ENCODE measurements at places on chromosomes 3 and 15.

- no peak for DNase-seq
These were observed 1.4 kb downstream of the AEN start for GRCh38 chr15:88622605-88622975.

- DNase-seq: no peak
These were observed 310.2 kb upstream of the PPP2R3A start for GRCh38 chr3:135655328-135655727.

- DNase-seq: no peak
These were observed 676.8 kb upstream of the UBE2E2 start for GRCh38 chr3:22526266-22526837.

DNA sequence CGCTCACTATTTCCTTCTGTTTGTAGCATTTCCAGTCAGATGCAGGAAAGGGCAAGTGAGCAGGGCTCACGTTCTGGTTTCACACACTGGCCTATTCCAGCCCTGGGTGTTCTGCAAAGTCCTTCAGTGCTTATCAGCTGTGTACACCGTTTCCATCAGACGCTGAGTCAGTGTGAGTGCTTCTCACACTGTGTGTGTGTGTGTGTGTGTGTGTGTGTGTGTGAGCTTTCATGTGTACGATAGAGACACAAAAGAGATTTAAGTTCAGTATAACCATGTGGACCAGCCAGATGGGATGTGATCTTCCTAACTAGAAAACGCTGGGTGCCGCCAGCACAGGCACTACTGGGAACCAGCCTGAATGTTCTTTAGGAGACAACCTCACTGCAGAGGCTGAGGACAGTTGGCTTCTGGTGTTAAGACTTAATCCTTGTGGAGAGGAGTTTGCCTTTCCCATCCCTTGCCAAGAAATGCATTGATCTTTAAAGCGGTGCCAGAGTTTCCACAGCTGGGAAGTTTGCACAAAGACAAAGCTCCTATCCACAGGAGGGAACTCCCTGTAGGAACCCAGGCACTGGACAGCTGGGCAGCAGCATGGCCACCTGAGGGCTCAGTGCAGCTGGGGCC, 3.9 kb upstream of the CHSY1 start:
- peak; percentile 97 for DNase-seq

- peak; percentile 92 for DNase-seq
These were observed 54.7 kb downstream of the LRRC28 start for GRCh38 chr15:99305761-99306505.

DNA sequence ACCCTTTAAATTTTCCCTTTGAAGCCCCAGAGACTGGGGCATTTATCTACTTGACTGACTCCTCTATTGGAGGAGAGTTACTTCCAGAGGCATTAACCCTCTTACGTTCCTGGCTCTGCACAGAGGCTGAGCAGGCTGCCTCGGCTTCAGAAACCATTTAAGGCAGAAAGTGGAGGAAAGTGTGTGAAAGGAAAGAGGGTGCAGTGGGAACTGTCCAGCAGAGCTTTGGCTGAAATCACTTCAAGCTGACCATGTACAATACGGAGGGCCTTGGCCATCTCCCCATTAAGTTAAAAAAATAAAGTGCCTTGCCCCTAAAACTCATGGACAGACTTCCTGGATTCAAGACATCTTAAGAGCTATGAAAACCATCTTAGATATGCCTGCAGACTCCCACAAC, 238.7 kb downstream of the SV2B start:
- no peak for DNase-seq

DNA sequence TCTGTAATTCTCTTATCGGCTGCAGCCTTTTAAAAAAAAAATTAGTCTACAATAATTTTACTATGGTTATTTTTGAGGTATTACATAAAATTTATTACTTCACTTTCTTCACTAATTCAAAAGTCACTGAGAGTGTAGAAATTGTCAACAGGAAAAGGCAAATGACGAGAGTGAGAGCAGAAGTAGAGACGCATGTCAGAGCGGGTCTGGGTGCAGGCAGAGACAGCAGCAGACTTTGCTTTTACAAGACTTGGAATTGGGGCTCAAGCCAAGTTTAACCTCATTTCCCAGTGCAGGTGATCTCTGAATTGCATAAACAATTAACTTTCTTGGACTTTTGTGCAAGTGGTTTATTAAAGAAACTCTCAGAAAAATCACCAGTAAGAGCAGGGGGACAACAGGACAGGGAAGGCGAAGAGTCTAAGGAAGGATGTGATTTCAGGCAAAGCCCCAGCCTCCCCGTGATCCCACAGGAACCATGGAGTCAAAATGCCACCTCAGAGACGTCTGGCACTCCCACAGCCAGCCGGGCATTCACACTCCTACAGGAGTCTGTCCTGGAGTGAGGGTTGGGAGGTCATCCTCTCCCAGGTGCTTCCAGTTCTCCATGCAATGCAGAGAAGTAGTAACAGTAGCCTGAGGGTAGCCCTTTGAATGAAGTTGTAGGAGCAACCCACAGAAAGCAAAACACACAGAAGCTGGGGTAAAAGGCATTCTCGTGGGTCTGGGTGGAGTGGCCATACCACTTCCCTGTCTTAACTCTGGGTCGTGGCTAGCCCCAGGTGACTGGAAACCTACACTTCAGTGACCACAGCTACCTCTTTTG, 274.0 kb upstream of the TGFBR2 start:
- DNase-seq: no peak

DNA sequence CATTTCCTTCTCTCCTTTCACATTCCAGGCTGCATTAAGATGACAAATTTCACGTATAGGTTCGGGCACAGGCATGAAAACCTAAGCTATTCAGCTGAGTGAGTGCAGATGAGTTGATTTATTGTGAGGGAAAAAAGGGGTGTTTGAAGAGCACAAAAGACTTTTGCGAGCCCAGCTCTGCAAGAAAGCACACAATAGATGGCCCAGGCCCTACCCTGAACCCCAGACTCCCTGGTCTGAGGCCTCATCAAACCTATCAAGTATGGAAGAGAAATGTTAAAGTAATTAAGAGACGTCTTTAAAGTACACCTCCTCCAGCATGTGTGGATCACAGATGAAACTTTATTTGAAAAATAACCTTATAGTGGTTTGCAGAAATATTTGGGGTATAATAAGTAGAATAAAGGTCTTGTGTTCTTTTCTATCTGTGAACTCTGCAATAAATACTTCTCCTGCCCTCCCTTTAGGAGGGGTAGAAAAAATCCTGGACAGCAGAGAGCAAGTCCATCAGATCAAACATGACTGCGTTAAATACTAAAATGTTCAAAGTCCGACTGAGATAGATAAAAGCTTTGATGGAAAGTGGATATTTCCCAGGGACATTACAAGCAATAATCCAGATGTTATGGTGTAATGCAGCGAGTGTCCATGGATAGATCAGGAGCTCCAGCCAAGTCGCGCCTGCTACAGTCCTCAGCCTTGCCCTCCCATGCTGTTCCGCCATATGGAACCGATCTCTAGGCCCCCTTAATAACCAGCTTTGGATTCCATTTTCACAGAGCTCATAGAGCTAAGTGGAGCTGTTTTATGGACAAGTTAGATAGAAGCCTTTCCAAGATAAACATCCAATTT, 121.5 kb downstream of the MCTP2 start:
- DNase-seq: no peak

DNA sequence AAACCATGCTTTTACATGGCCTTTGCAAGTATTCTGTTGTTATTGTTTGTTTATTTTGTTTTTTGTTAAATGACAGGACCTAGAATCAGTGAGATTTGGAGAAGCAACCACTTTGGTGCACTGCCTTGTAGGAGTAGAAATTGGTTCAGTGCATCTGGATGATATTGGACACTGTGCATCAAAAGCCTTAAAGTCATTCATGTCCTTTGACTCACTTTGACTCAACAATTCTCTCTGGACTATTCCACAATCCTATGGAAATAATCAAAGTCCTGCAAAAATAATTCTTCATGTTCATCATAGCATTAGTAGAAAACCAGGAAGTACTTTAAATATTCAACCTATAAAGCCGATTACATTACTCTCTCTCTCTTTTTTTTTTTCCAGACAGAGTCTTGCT, 224.8 kb downstream of the ABHD5 start:
- no peak for DNase-seq

DNA sequence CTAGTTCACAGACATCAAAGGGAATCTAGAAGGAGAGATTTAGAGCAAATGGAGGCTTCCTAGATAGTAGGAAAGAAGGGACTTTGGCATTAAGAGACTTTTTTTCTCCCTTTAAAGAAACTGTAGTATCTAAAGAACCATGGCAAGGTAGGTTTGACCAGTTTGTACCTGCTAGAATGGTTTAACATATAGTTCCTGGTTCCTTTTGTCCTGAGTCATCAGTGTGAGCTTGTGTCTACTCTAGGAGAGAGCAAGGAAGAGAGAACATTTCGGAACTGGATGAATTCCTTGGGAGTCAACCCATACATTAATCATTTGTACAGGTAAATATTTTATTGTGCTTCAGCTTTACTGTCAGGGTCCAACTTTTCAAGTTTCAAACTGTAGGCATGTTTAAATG, 29.6 kb upstream of the TRPC1 start:
- DNase-seq: no peak

DNA sequence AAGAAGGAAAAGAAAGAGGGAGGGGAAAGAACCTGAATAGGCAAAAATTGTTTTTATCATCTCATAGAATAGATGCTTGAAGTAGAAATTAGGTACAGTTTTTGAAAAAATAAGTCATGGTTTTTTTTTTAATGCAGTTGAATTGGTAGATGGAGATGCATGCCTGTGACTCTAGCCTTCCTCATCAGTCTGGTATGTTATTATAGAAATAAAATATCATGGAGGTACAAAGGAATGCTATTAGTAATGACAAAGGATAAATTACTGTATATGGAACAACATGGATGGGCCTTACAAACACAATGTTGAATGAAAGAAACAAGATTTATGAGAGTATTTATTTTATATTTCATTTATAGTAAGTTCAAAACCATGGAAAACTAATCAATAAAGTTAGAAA, 162.4 kb upstream of the GALNT15 start:
- DNase-seq: no peak

DNA sequence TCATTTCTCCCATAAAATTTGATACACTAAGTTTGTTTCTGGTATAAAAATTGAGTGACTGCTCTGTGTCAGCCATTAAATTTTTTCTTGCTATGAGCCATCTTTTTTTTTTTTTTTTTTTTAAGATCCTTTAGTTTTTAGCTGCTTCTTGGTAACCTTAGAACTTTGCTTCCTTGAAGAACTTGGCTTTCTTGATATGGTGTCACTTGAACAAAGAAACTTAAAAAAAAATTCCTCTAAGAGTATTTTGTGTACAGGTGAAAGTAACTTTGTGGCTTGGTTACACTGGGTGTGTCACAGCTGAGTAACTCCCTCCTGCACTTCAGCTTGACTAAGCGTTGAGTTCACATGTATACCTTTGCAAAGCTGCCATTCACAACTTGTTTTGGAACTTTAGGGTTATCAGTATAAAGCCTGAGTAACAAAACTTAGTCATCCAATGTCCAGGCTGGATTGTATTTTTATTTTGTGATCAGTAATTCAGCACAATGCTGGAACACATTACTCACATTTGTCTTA, 6.5 kb downstream of the CHD2 start:
- no peak for DNase-seq

- DNase-seq: no peak
These were observed 197.1 kb downstream of the ITPR1 start for GRCh38 chr3:4690277-4690676.

GRCh38 chr15:91981821-91982800, 128.6 kb downstream of the SLCO3A1 start:
- DNase-seq: no peak

- DNase-seq: no peak
These were observed 185.9 kb downstream of the ABHD5 start for GRCh38 chr3:43876648-43877047.

DNA sequence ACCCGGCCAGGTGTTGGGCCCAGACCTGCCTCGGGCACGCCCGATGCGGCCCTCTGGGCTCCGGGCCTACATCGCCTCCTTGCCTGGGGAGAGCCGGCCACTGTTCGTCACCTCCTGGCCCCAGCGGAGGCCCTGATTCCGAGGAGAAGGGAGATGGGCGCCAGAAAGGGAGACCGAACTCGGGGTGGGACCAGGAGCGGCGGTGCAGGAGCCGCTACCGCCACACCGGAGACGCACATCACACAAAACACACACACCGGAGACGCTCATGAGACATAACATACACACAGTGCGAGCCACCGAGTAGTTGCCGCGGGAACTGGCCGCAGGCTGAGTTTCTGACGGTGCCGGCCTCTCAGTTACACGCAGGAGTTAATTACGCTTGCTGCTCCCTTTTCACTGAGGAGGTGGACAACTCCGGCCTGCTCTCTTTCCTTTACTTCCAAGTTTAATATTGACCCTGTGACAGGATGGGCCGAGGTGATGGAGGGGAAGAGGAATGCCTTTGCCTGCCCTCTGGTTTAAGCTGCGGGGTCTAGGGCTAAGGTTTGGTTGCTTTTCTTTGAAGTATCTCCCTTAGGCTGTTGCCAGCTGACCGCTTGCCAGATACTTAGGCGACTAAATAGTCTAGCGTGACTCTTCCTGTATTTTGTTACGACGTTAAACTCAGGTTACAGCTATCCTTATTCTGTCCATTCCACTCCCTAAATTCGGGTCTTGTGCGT, 570 bp downstream of the PCNP start:
- DNase-seq: peak; percentile 69
